CD4-positive, alpha-beta T cell treated with Interleukin-4 for 4 hours (primary cell): ENCODE measurements at places on chromosomes 13 and 19.

GRCh38 chr19:49954933-49955332, 6.0 kb downstream of the SIGLEC11 start:
- DNase-seq: no peak

DNA sequence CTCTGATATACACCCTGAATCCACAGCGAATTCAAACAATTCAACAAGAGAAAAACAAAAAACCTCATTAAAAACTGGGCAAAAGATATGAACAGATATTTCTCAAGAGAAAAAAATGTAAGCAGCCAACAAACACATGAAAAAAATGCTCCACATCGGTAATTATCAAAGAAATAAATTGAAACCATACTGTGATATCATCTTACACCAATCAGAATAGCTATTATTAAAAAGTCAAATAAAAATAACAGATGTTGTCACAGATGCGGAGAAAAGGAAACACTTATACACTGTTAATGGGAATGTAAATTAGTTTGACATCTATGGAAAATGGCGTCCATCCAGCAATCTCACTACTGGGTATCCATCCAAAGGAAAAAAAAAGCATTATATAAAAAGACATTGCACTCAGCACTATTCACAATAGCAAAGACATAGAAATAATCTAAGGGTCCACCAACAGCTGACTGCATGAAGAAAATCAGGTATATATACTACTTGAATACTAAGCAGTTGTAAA, 1495.0 kb upstream of the PCDH20 start:
- no peak for DNase-seq

- DNase-seq: no peak
These were observed 145.2 kb downstream of the USP12 start for GRCh38 chr13:27026396-27026795.

DNA sequence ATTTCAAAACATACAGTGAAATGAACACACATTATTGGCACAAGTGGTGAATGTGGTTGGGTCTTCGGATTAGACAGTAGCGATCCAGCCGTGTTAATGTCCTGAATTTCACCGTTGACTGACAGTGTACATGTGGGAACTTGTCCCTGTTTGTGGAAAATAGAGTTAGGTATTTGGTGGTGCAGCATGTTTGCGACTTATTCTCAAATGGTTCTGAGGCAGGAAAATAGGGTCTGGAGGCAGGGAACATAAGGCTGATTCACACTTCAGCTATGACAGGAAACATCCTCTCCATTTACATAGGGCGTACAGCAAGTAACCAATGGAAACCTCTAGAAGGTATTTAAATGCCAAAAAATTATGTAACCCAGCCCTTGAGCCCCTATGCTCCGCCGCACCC, 4.2 kb downstream of the LGALS7B start:
- no peak for DNase-seq

DNA sequence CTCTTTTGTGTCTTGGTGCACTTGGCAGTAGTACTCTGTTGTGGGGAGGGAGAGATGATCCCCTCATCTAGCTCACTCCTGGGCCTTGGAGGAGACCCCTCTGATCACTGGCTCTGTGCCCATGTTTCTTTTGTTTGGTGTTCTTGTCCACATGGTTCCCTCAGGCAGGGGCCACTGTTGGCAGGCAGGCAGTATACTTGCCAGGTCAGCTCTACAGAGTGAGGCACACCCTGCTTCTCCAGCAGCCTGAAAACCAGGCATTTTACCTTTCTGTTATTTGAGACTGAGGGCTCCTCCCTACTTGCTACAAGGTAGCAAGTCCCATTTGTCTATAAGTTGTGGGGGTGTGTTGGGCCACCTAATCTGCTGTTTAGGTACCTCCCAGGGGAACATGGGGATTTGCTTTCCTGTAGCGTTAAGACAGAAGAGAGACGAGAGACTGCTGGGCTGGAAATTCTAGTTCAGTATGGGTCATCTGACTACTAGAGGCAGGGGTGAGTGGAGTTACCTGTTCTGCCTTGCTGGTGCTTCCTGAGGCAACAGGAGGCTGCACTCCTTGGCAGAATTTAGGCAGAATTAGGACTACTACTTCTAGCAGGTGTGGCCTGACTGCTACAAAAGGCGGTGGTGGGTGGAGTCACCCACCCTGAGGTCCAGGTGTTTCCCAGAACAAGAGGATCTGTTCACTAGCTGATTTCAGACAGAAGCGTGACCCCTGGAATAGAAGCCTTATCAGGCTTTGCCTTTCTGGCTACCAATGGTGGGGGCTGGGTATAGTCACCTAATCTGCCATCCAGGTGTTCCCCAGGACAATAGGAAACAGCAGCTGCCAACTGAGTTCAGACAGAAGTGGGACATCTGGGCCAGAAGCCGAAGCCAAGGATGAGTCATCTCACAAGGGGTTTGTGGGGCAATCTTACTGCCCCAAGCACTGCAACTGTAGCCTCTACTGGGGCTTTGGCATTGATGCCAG, 843.0 kb upstream of the ATXN8OS start:
- no peak for DNase-seq

DNA sequence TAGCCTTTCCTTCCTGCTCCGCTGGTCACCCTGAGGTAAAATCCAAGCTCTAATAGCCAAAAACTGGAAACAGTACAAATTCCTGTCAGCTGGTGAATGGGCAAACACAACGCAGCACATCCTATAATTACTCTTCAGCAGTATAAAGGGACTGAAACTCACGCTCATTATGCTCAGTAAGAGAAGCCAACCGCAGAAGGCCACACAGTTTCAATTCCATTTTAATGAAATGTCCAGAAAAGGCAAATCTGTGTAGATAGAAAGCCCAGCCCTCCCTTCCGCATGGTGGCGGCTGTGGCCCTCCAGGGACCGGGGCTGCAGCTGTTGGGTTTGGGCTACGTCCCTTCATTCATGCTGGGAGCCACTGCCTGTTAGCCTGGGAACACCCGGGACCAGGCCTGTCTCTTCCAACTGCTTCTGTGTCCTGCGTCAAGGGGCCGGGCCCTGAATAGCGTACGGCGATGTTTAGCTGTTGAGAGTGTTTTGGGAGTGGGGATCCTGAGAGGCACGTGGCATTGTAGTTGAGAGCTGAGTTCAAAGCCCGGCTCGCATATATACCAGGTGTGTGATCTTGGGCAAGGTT, 23.5 kb downstream of the NKPD1 start:
- no peak for DNase-seq

DNA sequence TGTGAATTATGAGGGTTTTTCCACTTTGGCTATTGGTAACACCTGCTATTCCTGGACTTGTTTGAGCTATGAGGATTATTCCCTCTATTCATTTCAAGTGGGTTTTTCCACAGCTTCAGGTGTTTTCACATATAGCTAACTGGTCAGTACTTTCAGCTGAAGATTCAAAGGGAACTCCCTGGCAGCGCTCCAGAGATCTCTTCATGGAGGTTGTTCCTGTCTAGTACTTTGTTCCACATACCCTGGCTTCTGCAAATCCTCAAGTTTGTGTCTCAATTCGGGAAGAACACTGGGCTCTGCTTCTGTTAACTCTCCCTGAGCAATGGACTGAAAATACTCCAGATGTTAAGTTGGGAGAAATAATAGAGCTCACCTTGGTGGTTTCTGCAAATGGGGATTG, 5.6 kb upstream of the ZNF607 start:
- DNase-seq: no peak

DNA sequence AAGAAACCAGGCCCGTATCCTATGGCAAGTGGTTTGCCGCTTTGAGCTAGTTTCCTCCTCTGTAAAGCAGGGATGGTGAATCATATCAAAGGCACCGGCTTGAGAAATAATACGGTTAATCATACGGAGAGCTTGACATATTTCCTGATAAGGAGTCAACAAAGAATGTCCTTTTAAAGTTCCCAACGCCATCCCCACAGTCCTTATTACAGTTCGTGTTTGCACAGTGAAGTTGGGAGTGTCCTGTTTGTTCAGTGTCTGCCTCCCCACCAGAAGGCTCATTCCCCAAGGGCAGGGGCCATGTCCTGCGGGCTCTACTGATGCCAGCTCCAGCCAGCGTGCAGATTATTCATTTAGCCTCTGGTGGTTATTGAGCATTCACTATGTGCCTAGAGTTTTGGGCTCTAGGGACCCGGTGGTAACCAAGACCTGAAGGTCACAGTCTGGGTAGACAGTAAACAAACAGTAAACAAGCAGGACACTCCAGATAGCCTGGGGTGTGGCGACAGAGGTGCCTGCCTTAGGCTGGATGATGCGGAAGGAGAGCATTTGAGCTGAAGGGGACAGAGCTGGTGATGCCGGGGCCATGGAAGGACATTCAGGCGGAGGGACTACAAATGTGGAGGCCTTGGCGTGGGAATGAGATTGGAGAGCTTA, 6.3 kb downstream of the GRAMD1A start:
- DNase-seq: no peak

- peak; percentile 89 for DNase-seq
These were observed 2.5 kb downstream of the LDLR start for GRCh38 chr19:11091703-11092153.

DNA sequence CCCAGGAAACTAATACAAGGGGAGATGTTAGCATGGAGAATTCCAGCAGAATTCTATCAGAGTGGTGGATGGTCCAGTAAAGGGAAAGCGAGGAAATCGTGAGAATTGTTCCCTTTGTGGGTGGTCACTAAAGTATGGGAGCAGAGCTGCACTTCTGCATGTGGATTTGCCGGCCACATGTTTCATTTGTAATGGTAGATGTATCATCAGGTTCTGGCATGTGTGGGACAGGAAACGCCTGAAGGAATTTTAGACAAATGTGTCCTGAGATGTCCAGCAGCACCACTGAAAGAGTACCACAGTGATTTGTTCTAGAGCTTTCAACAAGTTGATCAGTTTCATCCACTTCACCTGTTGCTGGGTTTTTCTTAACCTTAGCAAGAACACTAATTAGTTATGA, 308.4 kb downstream of the SHISA2 start:
- no peak for DNase-seq

- no peak for DNase-seq
These were observed 3.7 kb upstream of the HSH2D start for GRCh38 chr19:16139752-16140151.

DNA sequence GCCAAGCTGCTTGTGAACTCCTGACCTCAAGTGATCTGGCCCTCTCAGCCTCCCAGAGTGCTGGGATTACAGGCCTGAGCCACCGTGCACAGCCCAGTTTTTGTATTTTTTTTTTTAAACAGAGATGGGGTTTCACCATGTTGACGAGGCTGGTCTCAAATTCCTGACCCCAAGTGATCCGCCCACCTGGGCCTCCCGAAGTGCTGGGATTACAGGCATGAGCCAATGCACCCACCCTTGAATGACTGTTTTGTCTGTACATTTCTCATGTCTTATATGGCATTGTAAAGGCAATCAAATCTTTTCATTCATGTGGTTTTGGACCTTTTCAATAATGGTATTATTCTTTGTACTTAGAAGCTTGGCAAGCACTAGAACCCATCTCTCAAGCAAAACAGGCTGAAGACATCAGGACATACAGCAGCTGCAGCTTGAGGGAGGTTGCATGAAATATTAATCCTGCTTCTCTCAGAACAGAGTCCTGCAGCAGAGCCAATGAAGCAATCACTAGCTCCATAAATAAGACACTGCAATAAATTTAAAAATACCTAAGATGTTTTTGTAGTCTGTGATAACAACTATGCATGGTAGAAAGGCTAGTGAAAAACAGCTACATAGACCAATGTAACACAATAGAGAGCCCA, 209.9 kb downstream of the TUBA3C start:
- no peak for DNase-seq

DNA sequence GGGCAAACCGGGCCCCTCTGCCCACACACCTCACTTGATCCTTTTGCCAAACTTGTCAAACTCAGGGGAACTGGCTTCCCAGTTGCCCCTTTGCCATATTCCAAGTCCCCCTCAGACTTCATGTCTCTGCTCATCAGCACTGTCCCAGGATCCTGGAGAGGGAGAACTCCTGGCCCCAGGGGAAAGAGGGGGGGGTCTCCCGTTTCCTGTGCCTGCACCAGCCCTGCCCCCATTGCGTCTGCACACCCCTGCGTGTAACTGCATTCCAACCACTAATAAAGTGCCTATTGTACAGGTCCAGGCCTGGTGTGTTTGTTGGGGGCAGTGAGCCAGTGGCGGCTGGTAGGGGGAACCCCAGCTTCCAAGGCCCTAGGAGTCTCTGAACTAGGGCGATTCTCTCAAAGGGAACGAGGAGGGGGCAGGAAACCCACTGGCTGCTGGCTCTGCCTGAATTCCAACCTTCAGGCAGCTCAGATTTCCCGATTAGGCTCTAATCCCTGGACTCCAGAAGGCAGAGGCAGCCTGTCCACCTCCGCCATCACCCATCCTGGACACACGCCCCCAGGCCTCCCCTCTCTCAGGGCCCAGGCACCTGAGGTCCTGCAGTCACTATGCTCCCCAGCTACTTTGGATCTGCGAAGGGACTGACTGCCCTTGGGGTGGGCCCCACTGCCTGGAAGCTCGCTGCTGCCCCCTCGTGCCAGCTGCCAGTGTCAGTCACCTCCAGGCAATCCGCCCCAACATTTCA, 9.7 kb upstream of the ILF3 start:
- DNase-seq: peak; percentile 79

GRCh38 chr19:3543150-3544057, 4.4 kb downstream of the TEKTIP1 start:
- DNase-seq: no peak

GRCh38 chr13:60170414-60170813, 6.7 kb upstream of the DIAPH3 start:
- DNase-seq: no peak

- no peak for DNase-seq
These were observed 9.6 kb upstream of the CEACAM5 start for GRCh38 chr19:41698746-41699230.

- peak; percentile 10 for DNase-seq
These were observed 365 bp downstream of the PPP6R1 start for GRCh38 chr19:55258476-55258827.

- no peak for DNase-seq
These were observed 15.4 kb downstream of the TMEM255B start for GRCh38 chr13:113774177-113775107.

- no peak for DNase-seq
These were observed 66.7 kb downstream of the FOXO1 start for GRCh38 chr13:40599747-40600146.

DNA sequence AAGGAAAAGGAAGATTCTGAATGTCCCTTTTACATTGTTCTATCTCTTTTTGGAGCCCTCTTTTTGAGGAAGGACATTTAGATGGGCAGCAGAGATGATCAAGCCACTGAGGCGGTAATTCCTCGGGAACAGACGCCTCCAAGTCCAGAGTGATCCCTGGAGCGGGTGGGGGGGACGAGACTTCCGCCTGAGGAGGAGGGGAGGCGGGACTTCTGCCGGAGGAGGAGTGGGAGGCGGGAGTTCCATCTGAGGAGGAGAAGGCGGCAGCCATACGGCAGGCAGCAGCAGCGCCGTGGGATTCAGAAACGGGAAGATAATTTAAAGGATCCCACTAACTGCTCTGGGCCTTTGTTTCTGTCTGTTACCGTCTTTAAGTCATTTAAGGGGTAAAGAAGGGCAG, 37.6 kb upstream of the CD177 start:
- DNase-seq: no peak

DNA sequence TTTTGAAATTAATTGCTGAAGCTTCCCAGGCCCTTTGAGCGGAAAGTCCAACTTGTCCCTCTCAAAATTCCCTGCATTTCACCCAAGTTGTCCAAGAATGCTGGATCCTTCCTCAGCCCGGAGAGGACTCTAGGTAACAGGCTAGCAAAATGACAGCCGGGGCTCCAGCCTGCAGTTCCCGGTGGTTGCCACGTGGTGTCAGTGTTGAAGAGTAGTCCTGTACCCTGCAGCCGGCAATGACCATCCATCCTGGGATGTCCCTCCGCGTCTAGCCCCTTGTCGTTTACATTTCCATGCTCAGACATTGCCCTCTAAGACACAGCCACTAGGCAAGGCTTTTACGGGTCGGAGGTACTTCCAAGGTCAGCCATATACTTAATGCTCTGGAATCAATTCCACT, 31.4 kb upstream of the MTIF3 start:
- peak; percentile 5 for DNase-seq

- DNase-seq: no peak
These were observed 96.1 kb upstream of the MBNL2 start for GRCh38 chr13:97125810-97126738.
